ENCODE measurements at places on chromosomes 7 and 10.

DNA sequence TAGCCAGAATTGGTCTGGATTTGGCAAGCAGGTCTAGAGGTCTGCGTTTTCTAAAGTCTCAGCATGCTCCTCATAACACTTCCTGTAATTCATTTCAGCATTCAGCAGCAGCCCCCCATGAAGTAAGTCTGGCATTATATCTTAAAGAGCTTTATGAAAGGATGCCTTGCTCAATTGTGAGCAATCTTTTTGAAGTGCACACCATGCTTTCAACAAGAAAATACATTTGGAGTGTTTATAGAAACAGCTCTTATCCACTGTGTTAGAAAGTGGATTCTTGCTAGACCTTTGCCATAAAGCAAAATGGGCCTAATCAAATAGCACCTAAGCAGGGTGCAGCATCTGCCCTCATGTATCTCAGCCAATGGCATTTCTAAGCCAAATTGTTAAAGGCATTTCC, 378.0 kb upstream of the AKR1E2 start:
- DNase-seq = no peak

DNA sequence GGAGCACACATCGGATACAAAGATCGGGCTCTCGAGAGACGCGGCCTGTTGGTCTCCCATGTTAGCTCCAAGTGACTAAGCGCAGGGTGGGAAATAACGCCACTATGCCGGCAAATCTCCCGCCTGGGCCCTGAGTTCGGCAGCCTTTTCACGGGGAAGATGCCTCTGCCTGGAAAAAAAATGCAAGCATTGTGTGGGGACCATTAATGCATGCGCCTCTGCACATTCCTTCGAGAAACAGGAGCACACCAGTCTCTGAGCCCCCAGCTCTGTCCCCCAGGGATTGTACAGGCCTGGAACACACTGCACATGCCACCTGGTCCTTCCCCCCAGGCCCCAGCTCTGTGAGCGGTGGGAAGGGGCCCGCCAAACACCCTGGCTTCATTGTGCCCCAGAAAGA, 44.1 kb downstream of the FBXW4 start:
- no peak for DNase-seq

- DNase-seq = peak; percentile 45
These were observed 121.9 kb downstream of the PTPRZ1 start for GRCh38 chr7:121994625-121995410.

DNA sequence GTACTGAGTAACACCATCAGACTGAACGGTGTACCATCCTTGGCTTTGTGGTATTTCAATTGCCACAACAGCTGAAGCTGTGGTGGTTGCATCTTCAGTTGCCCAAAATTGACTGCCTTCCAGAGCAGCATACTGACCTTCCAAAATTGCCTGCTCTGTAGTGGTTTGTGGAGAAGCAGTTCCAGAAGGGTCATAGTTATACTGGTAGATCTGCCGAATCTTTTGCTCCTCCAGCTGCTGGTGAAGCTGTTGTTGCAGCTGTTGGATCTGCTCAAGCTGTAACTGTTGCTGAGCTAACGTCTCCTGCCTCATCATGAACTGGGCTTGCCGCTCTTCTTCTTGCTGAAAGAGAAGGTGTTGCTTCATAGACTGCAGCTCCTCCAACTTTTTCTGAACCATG, 212.2 kb downstream of the PCLO start:
- DNase-seq = no peak

- no peak for DNase-seq
These were observed 27.4 kb upstream of the MALRD1 start for GRCh38 chr10:19021162-19021561.

DNA sequence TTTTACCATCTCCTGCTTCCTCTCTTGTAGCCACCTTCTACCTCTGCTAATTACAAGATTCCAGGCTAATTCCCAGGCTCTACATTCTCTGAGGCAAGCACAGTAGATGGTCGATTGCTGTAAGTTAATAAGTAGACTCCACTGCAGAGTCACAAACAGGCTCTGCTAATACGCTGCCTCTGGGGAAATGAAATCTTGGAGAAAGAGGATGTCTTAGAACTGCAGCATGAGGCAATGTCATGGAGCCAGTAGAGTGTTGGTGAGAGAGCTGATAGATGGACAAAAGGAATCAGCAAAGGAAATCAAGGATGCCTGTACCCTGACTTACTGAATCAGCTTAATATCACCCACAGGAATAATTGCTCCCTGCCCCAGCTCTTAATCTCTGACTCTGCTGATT, 1260.3 kb downstream of the XPNPEP1 start:
- DNase-seq = no peak

DNA sequence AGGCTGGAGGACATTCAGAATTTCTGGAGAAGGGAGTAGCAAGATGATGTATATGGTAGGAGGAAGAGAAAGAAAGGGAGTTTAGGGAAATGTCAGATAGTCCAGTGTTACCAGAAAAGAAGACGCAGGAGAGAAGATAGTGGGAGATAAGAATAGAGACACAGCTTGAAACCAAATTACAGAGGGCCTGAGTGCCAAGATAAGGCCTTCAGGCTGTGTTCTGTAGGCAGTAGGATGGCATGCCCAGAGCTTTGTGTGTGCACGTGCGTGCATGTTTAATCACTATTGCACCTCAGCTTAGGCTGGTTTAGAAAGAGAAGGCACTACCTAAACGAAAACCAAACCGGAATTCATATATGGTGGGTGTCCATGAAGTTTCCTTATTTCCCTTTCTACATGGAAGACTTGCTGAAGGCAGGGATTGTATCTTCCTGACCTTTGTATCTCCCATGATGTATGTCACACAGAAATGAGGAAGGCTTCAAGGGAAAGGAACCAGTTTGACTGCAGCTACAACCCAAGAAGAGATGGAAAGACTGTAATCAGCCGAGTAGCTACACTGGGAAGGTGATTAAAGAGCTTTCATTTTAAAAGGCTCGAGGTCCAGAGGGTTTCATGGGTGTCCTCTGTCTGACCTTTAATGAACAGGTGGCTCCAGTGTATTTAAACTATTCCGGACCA, 35.8 kb upstream of the BHLHA15 start:
- no peak for DNase-seq

DNA sequence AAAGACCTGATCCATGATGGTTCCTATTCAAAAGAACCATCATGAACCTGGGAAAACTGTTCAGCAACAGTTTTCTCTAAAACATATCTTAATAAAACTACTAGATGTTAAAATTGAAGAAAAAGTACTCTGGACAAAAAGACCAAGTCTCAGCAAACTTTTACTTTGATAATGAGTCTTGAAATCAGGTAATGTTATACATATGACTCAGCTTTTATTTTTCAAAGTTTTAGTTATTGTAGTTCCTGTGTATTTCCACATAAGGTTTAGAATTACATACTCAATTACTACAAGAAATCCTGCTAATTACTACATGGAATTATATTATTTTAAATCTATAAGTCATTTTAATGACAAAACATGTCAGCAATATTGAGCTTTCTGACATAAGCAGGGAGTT, 42.2 kb downstream of the ZNF33B start:
- DNase-seq = no peak

- no peak for DNase-seq
These were observed 224.6 kb upstream of the NRP1 start for GRCh38 chr10:33559105-33559504.
